H7 (cell line): ENCODE measurements at places on chromosomes 16 and 17. TPM values are rescaled to one million over a fixed set of nuclear protein-coding genes. Genes with fewer than 3 reads are reported as not detected.
A peak's percentile ranks its signal among the peaks of the same experiment; 100 is the strongest.

- no peak for DNase-seq
These were observed 167.8 kb downstream of the KATNIP start for GRCh38 chr16:27717726-27718125.

DNA sequence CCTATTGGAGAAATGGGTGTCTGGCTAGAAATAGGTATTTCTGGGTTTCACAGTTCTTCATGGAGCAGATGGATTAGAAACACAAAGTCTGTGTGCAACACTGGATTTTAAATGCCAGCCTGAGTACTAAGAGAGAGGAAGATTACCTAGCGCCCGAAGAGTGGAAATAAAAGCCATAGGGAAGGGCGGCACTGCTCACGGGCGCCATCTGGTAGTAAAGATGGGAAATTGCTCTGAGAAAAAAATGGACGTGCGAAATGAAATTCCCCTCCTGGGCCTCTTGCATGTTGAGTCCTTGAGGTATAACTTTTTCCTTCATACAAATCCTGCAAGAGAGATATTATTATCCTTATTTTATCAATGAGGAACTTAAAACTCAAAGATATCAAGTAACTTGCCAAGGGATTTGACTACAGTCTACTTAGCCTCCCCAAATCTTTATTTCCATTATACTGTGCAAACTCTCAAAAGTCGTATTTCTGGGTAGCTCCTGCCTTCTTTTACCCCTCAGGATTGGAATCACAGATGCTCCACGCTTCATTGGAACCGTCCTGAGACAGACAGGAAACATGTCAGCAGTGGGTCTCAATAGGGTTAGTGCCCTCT lies 72.8 kb downstream of the MMD start:
- DNase-seq, result peak; percentile 32

- no peak for DNase-seq
These were observed 80.6 kb downstream of the CA4 start for GRCh38 chr17:60230358-60230757.

GRCh38 chr17:66810951-66811682 lies 23.8 kb upstream of the CACNG5 start:
- DNase-seq, result no peak

- no peak for DNase-seq
These were observed 51.2 kb upstream of the NKD1 start for GRCh38 chr16:50496990-50497389.

KCNH4 gene
- total RNA-seq, result 0.10 TPM in 1 of 2 replicates, not detected in the other
